SW 1271 (cell line): ENCODE measurements at places on chromosomes 3 and 15.

DNA sequence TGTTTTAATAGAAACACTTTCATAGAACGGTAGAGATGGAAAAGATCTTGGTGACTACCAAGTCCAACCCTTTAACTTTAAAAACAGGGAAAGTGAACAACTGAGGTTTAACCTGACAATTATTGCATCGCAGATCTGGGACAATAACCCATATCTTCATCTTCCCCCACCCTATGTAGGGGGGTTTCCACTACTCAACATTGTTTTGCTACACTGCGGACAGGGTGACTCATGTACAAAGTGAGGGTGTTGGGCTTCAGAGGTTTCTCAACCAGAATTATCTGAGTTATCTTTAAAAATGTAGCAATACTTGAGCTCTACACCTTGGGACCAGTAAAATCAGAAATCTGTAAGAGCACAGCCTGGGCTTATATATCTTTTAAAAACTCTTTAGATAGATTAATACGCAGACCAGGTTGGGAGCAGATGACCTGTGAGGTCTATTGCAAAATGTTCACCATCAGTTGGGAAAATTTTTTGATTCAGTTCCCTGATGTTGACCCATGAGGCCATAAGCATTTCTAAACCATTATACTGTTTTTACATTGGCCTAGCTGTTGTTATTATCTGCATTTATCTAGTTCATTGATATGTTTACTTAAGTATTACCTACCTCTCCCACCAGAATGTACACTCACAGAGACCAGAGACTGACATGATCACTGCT, 103.6 kb upstream of the ICE2 start:
- DNase-seq: no peak

- no peak for DNase-seq
Observed at GRCh38 chr15:41943543-41944312, 28.6 kb downstream of the EHD4 start.

GRCh38 chr3:117756563-117756962, 1047.0 kb downstream of the TUSC7 start:
- DNase-seq: no peak

DNA sequence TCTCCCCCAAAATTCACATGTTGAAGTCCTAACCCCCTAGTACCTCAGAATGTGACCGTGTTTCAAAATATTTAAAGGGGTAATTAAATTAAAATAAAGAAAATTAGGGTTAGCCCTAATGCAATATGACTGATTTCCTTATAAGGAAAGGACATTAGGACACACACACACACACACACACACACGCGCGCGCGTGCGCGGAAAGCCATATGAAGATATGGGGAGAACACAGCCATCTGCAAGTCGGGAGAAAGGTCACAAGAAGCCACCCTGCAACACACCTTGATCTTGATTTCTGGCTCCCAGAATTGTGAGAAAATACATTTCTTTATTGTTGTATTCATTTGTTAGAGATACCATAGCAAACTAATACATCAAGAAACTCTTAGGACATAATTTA, 54.6 kb upstream of the STXBP5L start:
- no peak for DNase-seq

- DNase-seq: peak; percentile 53
Observed at GRCh38 chr3:99747915-99748314, 69.7 kb upstream of the CMSS1 start.

DNA sequence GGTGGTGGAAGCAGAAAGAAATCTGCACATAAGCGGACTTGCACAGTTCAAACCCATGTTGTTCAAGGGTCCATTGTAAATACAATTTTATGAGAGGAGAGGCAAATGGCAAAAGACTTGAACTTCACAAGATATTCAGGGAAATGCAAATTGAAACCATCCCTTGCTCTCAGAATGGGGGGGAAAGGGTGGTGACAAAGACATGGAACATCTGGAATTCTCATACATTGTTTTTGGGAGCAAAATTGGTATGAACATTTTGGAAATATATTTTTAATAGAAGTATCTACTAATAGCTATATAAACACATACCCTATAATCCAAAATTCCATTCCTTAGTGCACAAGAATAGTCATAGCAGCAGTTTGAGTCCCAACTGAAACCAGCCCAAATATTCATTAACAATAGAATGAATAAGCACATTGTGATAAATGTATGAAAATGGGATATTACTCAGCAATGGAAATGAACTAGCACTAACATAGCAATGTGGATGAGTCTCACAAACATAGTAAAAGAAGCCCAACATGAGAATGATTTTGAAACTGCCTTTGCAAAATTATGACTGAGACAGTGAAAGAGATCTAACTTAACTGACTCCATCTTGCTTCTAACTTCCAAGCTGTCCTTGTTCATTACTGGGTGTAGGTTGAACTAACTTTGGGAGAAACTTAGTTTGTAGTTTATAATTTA, 77.2 kb downstream of the CD200R1L start:
- no peak for DNase-seq

GRCh38 chr15:66780973-66781718, 79.1 kb downstream of the SMAD6 start:
- no peak for DNase-seq

DNA sequence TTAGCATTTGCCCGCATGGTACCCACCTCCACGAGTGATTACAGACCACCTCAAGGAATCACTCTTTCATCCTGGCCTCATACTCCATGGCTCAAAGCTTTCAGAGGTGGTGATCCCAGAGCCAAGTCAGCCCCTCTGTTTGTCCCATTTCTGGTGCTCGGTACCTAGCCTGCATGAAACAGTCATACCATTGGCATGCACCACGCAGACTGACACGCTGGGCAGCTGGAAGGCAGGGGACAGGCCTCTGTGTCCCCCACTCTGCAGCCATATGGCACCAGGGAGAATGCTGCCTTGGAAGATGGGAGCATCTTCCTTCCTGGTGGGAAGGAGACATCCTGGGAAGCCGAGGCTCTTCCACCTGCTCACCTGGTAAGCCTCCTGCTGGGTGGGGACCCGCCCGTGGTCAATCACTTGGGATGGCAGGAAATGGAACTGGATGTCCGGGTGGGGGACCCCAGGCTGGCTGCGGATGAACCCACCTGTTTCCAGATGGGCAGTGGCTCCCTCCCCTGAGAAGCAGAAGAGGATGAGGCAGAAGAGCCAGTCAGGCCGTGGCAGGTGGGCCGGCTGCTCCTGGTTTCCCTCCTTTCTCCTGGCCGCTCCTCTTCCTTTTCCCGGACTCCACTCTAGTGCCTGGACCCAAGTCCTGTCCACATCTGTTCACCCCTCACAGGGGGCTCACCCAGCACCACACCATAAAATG, 26.9 kb downstream of the CHDH start:
- no peak for DNase-seq
